ENCODE measurements at places on chromosomes 4 and X. TPM values are rescaled to one million over a fixed set of nuclear protein-coding genes. Genes with fewer than 3 reads are reported as not detected.

GRCh38 chrX:71532078-71532752 is 689 bp upstream of the OGT start:
- peak; percentile 66 for DNase-seq

GRCh38 chrX:104189837-104190236 is 23.6 kb downstream of the FAM199X start:
- DNase-seq, result no peak

- DNase-seq, result peak; percentile 4
Measured at GRCh38 chrX:108397627-108398391, 40.4 kb downstream of the COL4A6 start.

Gene KLHL34
- not detected for total RNA-seq

Gene SLIT2
- total RNA-seq, result 13.6 TPM

- peak; percentile 21 for DNase-seq
Measured at GRCh38 chr4:152382057-152382785, 153.7 kb downstream of the FBXW7 start.

DNA sequence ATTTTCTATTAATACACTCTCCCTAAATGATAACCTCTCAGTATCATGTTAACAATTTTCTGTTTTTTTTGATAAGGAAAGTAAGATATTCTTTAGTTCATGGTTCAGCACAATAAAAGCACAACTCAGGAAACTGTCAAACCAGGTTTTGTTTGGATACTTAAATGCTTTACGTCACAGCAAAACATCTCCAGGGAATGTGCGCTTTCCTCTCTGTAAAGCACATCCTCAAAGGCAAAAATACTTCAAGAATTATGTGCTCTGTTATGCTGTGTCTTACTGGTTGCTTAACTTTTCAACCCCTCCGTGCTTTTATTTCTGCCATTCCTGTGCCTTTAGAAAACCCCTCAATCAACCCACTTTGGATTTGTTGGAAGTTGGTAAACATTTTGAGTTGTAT is 27.8 kb downstream of the SNX25 start:
- no peak for DNase-seq

Gene ARMCX4
- 3.1 TPM for total RNA-seq

- DNase-seq, result no peak
Measured at GRCh38 chr4:41609851-41610250, 71.9 kb downstream of the LIMCH1 start.

Gene MORF4L2
- 1,398 TPM for total RNA-seq

DNA sequence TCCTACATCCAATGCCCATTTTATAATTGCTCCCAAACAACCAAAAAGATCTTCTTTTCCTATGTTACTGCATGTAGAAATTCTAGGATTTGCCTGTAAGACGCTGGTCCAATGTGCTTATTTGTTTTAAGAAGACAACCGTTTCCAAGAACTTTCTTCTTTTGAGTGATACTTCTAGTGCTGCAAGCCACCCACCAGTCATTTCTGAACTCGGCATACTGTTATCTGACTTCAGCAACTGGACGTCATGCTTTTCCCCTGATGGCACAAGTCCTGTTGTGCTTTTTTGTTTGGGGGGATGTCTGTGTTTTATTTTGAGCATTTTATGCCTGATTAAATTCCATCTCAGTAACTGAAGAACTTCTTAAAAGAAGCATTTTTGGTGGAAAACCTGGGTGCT is 16.0 kb upstream of the RAP1GDS1 start:
- DNase-seq, result no peak

- DNase-seq, result no peak
Measured at GRCh38 chr4:160251522-160252170, 1148.8 kb downstream of the RAPGEF2 start.

GRCh38 chrX:85159644-85160043 is 83.9 kb downstream of the SATL1 start:
- no peak for DNase-seq

- no peak for DNase-seq
Measured at GRCh38 chr4:147826288-147826646, 94.4 kb downstream of the ARHGAP10 start.

Gene SYAP1
- total RNA-seq, result 55.0 TPM

- DNase-seq, result no peak
Measured at GRCh38 chrX:40107291-40108161, 9.8 kb upstream of the BCOR start.

- no peak for DNase-seq
Measured at GRCh38 chrX:134013092-134013497, 27.7 kb upstream of the GPC3 start.

GRCh38 chr4:57044996-57045395 is 65.2 kb downstream of the IGFBP7 start:
- peak; percentile 70 for DNase-seq

GRCh38 chr4:67566335-67566734 is 7.8 kb downstream of the STAP1 start:
- no peak for DNase-seq

GRCh38 chr4:100317032-100317864 is 127.0 kb upstream of the DDIT4L start:
- DNase-seq, result peak; percentile 27

DNA sequence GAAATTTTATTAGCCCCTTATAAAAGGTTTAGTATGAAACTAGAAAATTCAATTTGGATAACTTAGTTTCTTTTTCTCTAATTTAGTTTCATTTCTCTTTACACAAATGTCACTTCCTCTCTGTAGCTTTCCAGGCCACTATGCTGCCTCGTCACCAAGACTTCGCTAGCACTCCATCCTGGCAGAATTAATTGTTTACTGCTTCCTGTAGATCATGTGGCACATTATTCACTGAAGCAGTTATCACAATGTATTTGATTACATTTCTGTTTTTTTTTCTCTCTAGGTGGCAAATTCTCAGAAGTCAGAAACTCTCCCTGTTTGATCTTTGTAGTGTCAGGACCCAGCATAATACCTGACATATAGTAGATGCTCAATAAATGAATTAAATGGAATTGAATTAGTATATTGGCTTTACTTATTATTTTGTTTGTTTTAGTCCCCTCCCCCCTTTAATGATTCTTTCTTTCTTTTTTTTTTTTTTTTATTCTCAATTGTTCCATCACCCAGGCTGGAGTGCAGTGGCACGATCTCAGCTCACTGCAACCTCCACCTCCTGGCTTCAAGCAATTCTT is 9.3 kb upstream of the SAT1 start:
- no peak for DNase-seq

Gene CDS1
- total RNA-seq, result under 0.01 TPM

DNA sequence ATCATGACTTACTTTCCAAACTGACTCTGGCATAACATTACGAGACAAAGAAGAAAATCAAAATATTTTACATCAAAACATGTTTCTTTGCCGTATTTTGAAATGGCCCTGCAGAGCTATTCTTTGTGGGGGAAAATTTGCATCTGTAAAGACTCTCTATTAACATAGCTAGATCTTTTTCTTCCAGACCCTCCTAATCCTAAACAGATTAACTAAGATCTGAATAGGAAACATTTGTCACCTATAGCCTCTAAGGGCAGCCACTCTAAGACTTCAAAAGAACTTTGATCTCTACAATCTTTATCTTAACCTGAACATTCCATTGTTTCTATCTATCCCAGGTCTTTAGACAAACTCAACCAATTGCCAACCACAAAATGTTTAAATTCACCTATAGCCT is 176.6 kb upstream of the CENPE start:
- DNase-seq, result no peak

GRCh38 chrX:15864023-15864422 is 9.4 kb upstream of the AP1S2 start:
- no peak for DNase-seq

DNA sequence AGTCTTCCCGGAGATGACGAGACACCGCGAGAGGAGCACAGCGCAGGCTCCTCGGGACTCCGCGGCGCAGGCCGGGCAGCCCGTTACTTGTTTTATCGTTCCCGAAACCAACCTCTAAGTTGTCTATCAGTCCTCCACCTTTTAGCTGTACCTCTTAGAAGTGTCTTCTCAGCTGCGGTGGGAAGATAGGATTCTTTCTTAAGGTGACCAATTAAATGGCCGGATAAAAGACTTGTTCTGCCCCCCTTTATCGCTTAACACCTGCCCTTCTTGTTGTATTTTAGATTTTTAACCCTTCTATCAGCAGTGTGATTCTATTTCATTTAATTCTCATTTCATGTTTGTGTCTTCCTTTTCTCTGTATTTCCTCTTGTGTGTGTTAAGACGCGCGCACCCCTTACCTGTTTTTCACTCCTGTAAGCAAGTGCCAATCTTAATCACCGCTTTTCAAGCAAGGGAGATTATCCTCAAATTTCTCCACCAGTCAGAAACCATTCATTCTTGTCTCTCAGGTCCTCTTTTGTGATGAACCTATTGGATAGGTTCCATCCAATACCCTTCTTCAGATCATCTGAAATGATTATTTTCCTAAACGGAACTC is at the start of gene SLC9B2:
Gene SLC9B2 (minus strand): TSS at position 15 of the 601 bp plus-strand sequence. CDS start 9,211 bp downstream, outside the sequence.
- DNase-seq, result no peak

Gene DMD
- 11.8 TPM for total RNA-seq

Gene LUZP4
- total RNA-seq, result not detected

- DNase-seq, result no peak
Measured at GRCh38 chr4:83138946-83139345, 24.4 kb upstream of the PLAC8 start.

- no peak for DNase-seq
Measured at GRCh38 chrX:6695717-6696116, 160.8 kb upstream of the VCX3A start.

DNA sequence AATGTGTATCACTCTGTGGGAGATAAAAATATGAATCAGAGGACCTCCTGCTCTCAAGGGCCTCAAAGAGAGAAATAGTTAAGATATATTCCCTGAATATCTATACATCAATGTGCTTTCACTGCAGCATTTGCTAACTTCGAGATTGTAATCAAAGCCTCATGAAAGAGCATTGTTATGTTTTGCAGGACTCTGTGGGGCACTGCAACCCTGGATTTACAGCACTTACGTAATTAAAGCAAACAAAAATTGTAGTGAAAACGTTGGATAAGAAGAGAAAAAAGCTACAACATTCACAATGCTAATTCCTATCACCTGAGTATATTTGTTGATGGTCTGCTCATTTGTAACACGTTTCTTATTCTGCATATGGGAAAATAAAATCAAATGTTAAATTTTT is 48.0 kb downstream of the ETNPPL start:
- no peak for DNase-seq

Gene PAGE2B
- not detected for total RNA-seq

Gene GPR50
- total RNA-seq, result not detected

- no peak for DNase-seq
Measured at GRCh38 chr4:24956763-24957162, 43.9 kb upstream of the CCDC149 start.

GRCh38 chr4:8770518-8771257 is 101.0 kb downstream of the HMX1 start:
- no peak for DNase-seq

- DNase-seq, result no peak
Measured at GRCh38 chr4:19472666-19473065, 779.0 kb upstream of the SLIT2 start.

Gene MAGEC2
- total RNA-seq, result not detected

- DNase-seq, result no peak
Measured at GRCh38 chr4:4784379-4784778, 75.1 kb upstream of the MSX1 start.

- no peak for DNase-seq
Measured at GRCh38 chrX:103614999-103615398, 7.2 kb downstream of the TCEAL3 start.

DNA sequence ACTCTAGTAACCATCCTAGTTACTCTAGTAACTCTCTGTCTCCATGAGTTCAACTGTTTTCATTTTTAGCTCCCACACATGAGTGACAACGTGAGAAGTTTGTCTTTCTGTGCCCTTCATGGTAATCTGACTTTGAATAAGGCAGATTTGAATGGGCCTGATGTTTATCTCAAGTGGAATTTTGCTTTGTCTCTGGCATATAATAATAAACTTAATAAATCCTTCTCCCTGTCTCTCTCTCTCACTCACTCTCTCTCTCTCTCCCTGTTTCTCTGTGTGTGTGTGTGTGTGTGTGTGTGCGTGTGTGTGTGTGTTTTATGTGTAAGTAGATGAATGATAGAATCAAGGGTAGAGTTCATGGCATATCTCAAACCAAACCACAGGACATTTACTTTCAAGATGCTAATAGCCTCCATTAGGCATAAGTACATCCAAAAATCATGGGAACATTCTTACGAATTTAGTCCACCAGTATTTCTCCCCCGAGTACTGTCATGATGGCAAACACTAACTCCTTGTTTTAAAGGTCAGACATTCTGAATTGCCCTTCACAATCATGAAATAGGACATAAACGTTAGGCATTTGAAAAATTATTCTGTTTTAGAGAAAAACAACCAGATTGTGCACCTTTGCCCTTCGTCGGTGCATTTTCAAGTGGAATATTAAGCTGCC is 193.1 kb downstream of the SPATA18 start:
- no peak for DNase-seq

Gene CHM
- total RNA-seq, result 27.2 TPM

Gene AKAP17A
- 10.6 TPM for total RNA-seq

GRCh38 chrX:110008011-110008635 is 5.2 kb downstream of the TMEM164 start:
- DNase-seq, result no peak

Gene IGFBP7
- total RNA-seq, result 33.2 TPM

GRCh38 chr4:75004755-75005668 is 72.1 kb downstream of the PARM1 start:
- no peak for DNase-seq

GRCh38 chr4:189177130-189177529 is 763.5 kb upstream of the FRG1 start:
- peak; percentile 62 for DNase-seq

DNA sequence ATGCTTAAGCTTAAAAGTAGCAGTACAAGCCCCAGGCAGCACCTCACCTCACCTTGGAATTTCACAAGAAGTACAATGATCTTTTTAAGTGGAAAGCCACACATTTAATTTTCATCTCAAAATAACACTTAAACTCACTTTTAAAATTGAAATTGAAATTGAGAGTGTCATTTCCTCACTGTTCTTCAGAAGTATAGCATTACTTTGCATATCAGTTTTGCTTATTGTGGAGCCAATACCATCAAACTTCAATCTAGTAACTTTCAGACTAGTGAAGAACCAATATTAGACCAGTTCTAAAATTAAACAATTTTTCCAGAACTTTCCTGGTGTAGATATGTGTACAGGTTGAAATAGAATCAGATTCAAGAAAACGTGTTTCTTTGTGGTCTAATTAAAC is 242.4 kb downstream of the NDST4 start:
- no peak for DNase-seq

GRCh38 chrX:132017431-132018185 is 5.5 kb upstream of the STK26 start:
- DNase-seq, result no peak

GRCh38 chr4:80206111-80206510 is 8.8 kb downstream of the PRDM8 start:
- no peak for DNase-seq

DNA sequence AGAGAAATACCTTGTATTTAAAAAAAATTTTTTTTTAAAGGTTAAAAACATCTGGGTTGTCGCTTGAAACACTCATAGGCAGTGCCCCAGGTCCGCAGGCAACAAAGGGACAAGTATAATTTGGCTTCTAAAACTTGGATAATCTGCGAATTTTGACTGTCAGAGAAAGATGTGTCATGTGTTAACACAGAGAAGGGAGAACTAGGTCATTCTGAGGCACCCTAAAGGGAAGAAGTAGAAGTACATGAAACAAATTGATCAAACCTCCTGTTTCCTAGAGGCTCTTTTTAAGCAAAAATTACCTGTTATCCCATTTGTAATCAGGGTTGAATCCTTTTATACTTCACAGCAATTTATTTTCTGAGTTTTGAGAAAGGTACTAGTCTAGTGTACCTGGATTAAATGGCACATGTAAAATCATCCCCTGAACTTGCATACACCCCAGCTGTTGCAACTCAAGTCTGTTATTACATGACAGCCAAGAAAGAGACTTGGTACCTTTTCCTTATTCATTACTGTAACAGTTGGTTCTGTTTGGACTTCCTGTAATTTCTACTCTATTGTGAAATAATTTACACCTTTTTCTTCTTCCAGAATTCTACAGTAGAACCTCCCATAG is 1.7 kb downstream of the SRD5A3 start:
- no peak for DNase-seq

All from IMR-90 (cell line).